ENCODE measurements at places on chromosomes 5 and 9. TPM values are rescaled to one million over a fixed set of nuclear protein-coding genes. Genes with fewer than 3 reads are reported as not detected.

The TAF11L10 gene
- polyA plus RNA-seq, result not detected

- DNase-seq, result no peak
These were observed 150.8 kb downstream of the ROR2 start for GRCh38 chr9:91799113-91799744.

GRCh38 chr5:159128070-159128541 is 28.4 kb upstream of the EBF1 start:
- no peak for DNase-seq

DNA sequence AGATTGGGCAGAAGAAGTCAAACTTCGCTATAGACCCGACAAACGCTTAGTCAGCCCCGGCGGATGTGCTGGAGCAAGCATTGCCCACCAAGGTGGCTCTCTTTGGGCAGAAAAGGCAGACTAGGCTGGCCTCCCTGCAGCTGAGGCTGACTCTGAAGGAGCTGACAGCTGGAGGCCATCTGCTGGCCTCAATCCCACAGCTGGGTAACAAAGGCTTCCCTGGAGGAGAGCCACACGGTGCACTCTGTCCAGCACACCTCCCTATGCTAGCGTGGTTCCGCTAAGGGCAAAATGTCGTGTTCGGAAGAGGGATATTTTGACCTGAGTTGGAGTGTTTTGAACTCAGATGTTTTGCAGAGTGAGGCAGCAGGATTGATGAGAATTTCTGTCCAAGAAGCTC is 103.5 kb upstream of the PTCH1 start:
- DNase-seq, result peak; percentile 27

DNA sequence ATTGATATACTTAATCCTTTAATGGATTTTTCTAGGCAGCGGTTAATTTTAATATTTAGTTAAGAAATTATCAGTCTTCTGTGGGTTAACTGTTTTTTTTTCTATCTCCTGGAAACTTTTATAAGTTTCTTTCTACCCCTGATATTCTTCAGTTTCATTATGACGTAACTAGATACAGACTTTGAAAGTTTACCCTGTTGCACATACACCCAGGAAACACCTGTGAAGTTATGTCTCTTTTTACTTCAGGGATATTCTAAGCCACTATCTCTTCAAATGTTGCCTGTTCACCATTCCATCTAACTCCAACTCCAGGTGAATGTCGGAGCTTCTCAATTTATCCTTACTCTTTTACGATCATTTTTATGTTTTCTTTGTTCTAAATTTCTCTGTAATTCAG is 329.0 kb downstream of the ICE1 start:
- no peak for DNase-seq
